ENCODE measurements at places on chromosomes 6 and 20.

DNA sequence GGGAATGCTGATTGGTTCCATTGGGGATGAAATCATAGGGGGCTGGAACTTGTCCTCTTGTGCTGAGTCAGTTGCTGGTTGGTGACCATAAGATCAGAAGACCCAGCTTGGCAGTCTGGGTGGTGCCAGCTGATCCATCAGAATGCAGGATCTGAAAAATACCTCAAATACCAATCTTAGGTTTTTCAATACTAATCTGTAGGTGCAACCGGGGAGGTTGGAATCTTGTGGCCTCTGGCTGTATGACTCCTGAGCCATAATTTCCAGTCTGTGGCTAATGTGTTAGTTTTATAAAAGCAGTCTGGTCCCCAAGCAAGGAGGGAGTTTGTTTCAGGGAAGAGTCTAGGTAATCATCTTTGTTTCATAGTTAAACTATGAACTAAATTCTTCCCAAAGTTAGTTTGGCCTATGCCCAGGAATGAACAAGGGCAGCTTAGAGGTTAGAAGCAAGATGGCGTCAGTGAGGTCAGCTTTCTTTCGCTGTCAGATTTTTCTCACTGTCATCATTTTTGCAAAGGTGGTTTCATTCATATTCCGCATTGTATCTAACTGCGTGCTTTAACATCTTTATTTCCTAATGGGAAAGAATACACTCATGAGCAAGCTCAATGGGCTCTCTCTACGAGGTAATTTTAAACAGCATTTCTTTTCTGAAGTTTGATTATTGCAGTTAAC, 2.0 kb downstream of the ARMH2 start:
- no peak for DNase-seq

- DNase-seq: no peak
These were observed 16.7 kb downstream of the HMGCLL1 start for GRCh38 chr6:55562318-55562717.

DNA sequence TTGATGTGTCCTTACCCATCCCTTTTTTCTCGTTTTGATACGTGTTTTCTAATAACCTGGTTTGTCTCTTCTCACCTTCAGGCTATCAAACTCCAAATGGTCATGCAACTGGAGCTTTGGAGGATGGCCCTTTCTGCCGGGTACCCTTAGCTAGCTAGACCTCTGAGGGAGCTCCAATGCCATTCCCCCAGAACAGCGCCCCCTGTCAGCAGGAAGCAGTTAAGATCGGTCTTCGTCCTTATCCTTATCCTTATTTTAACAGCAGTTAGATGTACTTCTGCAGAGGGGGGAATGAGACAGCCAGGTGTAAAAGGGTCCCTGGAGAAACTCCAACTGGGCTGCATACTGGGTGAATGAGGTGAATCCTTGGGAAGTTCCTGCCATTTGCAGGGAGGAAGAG, 37.2 kb downstream of the SEL1L2 start:
- no peak for DNase-seq

GRCh38 chr20:63547725-63548480, at the start of gene SRMS:
TSS of gene SRMS (minus strand) at chr20:63547749. CDS start at chr20:63547463, 286 bp downstream.
- DNase-seq: no peak

DNA sequence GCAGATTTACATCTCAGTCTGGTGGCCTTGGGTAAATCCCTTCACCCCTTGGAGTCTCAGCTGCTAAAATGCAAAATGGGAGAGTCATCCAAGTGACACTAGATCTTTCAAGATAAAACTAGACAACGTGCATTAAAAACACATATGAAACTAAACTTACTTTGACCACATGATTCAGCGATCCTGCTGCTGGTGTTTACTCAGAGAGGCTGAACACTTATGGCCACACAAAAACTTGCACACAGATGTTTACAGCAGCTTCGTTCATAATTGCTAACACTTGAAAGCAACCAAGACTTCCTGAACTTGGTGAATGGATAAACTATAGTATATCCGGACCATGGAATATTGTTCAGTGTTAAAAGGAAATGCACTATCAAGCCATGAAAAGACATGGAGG, 55.3 kb upstream of the GPR6 start:
- DNase-seq: no peak

GRCh38 chr6:110493253-110493800, 16.9 kb upstream of the SLC22A16 start:
- DNase-seq: no peak

DNA sequence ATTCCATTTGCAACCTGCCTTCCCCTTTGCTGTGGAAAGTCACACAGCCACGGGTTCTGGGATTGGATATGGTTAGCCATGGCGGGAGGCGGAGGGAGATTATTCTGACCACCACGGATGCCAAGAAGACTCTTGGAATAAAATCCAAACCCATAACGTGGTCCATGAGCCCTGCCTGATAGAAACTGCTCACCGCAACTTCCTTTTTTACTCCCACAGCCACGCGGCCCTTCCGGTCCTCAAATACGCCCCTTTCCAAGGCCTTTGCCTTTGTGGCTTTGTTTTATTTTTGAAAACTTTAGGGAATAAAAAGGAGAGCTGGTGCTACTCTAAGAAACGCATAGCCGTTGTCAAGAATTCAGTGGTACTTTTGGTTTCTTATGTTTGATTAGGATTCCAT, 602.5 kb upstream of the CDH4 start:
- no peak for DNase-seq

GRCh38 chr6:53333439-53334408, 15.0 kb downstream of the ELOVL5 start:
- DNase-seq: no peak

DNA sequence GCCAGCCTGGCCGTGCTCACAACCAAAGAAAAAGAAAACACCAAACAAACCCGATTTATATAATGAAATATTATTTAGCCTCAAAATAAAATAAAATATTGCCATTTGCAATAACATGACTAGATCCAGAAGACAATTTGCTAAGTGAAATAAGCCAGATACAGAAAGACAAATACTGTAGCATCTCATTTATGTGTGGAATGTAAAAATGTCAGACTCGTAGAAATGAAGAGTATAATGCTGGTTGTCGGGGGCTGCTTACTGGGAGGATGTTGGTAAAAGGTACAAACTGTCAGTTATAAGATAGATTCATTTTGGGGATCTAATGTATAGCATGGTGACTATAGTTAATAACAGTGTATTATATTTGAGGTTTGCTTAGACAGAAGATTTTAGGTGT, 269.7 kb downstream of the THBS2 start:
- no peak for DNase-seq

DNA sequence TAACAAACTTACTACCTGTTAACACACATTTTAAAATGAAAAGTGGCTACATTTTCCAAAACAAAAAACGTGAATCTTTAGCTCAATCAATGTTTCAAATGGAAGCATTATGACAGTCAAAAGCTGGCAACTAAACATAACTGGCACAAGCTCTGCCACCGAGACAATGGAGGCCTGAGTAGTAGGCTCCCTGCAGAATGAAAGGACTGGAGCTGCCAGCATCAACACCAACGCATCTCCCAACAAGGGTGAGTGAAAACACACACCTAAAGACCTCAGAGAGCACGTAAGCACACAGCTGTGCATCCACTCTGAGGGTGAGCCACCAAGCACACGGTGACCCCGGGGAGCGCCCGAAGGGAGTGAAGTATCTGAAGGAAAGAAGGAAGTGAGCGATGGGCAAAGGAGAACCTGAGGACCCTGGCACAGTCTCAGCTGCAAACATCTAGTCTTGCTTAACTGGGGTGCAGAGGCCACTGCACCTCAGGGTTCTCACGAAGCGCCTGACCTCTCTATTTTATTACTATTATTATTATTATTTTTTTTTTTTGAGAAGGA, 1.6 kb upstream of the ADRM1 start:
- no peak for DNase-seq

DNA sequence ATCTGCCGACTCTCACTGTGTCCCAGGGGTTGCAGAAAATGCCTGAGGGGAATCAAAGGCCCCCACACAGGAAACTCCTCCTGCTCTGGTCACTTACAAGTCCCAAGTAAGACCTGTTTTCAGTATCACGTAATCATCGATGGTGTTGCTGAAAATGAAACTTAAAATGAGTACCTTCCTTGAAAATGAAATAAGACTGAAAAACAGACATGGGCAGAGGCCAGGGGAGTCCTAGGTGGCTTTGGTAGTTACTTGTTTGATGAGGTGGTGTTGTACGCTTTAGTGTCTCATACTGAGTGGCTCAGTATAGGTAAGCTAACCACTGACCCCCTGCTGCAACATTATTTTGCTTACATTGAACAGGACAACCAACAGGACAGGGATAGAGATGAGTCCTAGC, 43.0 kb upstream of the SYNCRIP start:
- no peak for DNase-seq

- DNase-seq: no peak
These were observed 176.5 kb upstream of the PDE7B start for GRCh38 chr6:135675026-135675425.

- no peak for DNase-seq
These were observed 31.4 kb upstream of the TRIM26 start for GRCh38 chr6:30244560-30244959.

DNA sequence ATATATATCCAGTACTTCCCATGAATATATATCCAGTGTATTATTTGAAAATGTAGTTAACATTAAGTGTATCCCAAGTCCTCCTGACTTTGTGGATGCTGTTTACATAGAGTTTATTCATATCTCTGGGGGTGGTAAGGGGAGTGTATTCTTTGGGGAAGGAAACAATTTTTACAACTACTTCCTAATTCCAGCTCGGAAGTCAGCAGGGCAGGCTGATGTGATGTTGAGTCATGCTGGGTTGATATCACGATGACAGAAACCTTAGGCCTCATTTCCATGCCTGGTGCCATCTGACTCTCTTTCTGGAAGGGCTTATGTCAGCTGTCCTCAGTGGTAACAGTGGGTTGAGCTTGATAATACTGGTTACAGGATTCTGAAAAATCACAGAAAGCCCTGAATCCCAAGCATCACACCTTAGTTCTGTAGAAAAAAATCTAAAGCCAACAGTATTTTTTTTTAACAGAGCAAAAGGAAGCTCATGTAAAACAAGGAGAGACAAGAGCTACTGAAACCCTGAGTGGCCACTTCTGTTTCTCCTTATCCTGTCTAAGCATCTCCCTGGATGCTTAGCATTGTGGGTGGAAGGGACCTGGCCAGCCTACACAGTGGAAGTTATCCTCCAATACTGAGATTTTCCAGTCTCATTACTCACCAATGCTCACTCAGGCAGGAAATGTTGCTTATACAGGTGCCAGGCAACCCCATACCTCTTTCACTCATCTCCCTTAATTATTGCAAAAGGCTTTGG, 75.2 kb upstream of the IYD start:
- no peak for DNase-seq

DNA sequence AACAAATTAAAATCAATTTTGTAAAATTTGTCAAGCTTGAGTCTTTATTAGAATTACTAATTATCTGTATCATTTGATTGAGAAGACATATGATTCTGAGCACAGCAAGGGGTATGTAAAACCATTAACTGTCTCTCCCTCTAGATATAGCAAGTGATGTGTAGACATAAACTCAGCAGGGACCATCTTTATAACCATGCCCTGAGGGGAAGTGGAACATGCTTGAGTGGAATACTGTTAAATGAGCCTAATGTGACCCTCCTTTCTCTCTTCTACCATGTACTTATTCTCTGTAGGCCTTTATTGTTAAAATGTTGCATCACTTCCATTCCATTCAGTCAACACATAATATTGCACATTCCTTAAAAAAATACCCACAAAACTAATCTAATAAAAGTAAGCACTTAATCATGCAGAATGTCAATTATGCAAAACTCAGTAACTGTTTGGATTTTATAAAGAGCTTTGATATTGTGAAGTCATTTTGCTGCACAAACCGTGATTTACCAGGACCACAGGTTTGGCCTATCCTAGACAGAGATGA, 896.6 kb upstream of the MANEA start:
- no peak for DNase-seq

GRCh38 chr6:47016261-47016660, 25.9 kb downstream of the ADGRF1 start:
- DNase-seq: no peak

- DNase-seq: no peak
These were observed 96.6 kb downstream of the CDYL start for GRCh38 chr6:4872841-4873240.

DNA sequence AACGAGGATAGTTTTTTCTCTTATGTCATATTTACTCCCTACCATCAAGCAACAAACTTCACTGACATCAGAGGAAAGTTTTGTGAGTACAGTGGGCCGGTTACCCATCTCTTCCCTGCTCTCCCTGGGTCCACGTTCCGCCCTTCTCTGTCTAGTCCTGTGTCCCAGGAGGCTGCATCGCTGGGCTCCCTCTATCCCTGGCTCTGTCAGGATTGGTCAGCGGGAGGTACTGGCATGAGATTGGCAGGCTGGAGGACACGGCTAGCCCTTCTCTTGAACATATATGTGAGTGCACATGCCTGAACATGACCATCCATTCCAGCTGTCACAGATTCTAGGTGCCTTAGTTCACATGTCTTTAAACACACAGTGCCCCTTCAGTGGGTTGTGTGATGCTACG, 30.3 kb upstream of the TMEM181 start:
- no peak for DNase-seq

DNA sequence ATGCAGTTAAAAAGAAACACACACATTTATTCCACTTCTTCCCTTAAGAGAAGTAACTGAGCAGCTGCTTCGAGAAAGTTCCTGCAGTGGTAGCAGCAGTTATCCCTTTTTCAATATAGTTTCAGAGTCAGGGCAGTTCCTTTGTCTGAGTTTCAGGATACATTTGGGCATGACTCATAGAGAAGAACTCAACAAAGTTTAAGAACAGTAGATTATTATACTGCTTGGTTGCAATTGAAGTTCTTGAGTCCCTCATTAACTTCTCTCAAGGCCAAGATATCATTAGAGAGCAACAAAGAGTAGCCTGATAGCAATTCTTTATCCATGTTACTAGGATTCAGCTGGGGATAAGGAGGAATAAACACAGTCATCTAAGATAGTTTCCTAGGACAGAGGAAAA, 54.4 kb downstream of the TPD52L1 start:
- no peak for DNase-seq

- no peak for DNase-seq
These were observed 70.7 kb upstream of the RAB32 start for GRCh38 chr6:146472918-146473317.

GRCh38 chr6:3795836-3796718, 44.6 kb upstream of the PXDC1 start:
- no peak for DNase-seq

- no peak for DNase-seq
These were observed 41.5 kb downstream of the FHL5 start for GRCh38 chr6:96604420-96604819.

All from activated gamma-delta T cell treated with anti-CD3 and anti-CD28 coated beads, Interleukin-2, amount 50 U/mL, for 16 hours (primary cell).